Stimulated activated CD8-positive, alpha-beta memory T cell treated with anti-CD3 and anti-CD28 coated beads, Interleukin-4, amount 100 ng/mL, for 1 hour (primary cell): ENCODE measurements at places on chromosomes 1 and 21.

DNA sequence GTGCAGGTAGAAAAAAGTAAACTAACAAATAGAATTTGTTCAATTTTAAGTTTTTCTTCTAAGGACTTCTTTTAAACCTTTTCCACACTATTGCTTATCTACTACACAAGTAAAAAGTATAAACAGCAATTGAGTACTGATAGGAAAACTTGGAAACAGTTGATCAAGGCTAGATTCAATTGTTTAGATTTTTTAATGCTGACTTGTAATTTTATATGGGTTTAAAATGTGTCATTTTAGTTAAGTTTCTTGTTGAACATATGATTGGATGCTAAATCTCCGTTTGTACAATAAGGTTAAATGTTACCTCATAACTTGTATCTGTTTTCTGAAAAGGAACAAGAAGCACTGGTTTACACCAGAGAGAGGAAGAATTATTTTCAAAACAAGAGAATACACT is 5.5 kb downstream of the SASS6 start:
- DNase-seq = no peak

- peak; percentile 73 for DNase-seq
Observed at GRCh38 chr1:151327223-151327902, at the start of gene PI4KB. PI4KB (minus strand) TSS chr1:151327416; CDS start chr1:151316481, 10,935 bp downstream.

DNA sequence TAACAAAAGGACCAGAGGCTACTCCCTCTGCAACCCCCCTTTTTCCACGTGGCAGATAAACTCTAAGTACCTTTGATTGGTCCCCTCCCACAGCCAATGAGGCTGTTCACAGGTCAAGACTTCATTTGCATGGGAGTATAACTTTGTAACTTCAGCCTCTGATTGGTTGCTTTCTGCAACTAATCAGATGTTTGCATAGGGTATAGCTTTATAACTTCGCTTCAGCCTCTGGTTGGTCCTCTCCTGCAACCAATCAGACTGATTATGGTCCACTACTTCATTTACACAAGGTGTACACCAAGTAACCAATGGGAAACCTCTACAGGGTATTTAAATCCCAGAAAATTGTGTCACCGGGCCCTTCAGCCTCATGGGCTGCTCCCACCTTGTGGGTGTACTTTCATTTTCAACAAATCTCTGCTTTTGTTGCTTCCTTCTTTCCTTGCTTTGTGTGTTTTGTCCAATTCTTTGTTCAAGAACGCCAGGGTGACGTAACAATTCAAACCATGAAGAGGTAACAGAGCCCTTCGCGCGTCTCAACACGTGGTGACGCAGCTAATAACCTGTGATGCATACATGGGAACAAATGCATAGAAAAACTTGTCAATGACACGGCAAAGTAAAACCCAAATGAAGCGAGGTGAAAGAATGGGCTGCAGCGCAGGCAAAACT is 47.2 kb downstream of the VPS26C start:
- DNase-seq = no peak

- no peak for DNase-seq
Observed at GRCh38 chr1:46301808-46302640, 1.4 kb downstream of the LRRC41 start.

DNA sequence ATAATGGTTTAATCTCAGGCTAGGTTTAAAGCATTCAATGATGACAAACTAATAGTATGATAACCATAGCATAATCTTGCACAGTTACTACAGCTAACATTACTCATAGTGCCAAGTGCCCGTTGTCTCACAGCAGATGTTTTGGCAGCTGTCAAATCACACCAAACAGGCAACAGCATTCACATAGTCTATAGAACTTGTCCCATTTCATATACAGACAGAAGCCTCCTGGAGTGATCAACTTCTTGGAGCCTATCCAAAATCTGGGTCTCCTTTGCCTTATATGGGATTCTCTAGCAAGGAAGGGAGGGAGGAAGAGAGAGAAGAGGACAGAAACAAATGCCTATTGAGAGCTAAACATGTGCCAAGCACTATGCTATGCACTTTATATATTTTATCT is 250.6 kb upstream of the ZP4 start:
- no peak for DNase-seq

- DNase-seq = no peak
Observed at GRCh38 chr1:207336559-207337467, 15.3 kb downstream of the CD55 start.

DNA sequence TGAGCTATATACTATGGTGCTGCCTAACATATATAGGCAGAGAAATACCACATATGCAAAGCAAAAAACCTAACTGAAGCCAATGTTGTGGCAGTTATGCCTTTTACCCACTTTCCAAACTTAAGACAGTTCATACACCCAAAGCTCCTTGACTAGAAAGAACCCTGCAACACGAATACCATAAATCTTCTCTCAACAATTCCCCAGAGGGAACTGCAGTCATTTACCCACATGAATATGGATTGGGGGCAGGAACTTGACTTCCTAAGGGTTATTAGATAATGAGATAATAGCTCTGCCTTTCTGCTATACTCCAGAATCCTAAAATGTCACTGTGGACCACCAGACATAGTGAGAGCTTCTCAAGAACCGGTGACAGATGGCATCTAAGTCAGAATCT is 2.9 kb upstream of the ASPM start:
- DNase-seq = no peak

GRCh38 chr1:151920149-151920548 is 10.8 kb upstream of the THEM4 start:
- no peak for DNase-seq

DNA sequence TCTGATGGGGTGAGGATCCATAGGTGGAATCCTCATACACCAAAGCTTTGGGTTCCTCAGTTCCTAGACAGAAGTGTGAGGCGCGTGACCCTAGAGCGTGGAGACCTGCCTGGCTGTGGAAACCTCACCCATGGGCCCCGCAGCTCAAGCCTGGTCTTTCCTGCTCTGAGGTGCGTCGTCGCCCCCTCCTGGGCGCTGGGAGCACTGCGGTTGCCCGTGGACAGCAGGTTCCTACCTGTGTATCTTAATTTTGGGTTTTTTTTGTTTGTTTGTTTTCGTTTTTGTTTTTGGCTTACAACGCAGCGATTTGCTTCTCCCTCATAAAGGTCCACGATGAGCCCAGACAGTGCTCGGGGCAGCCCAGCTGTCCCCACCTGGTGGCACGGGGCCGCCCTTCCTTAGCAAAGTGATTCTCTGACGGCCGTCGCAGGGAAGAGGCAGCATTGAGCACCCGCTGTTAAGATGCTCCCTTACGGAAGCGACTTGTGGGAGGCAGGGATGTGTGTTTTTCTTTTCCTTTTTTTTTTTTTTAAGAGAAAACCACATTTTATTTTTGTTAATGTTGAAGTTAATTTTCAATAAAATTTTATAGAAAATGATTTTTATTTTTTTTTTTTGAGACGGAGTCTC is 36.5 kb upstream of the TRAPPC10 start:
- DNase-seq = peak; percentile 63

- DNase-seq = no peak
Observed at GRCh38 chr1:183180634-183181056, 5.4 kb upstream of the LAMC2 start.

DNA sequence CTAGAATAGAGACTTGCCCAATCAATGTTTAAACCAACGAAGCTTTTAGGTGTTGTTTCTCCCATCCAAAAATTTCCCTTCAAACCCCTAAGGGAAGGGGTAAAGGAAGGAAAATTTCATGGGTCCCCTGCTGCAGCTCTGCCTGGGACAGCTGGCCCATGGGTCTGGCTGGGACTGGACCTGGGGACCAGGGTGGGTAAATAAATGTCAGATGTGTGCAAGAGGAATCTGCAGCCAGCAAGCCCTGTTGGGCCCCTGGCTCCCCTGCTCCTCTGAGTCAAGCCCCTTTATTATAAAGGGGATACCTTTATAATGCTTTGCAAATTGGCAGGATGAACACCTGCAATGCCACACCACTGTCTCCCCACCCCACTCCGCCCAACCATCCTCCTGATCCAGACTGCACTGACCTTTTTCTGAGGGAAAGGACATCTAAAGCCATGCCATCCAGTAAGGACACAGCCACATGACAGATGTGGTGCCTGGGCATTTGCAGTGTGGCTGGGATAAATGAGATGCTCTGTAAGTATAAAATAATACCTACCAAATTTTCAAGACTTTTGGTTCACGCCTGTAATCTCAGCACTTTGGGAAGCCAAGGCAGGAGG is 1.9 kb upstream of the TMEM125 start:
- DNase-seq = no peak

DNA sequence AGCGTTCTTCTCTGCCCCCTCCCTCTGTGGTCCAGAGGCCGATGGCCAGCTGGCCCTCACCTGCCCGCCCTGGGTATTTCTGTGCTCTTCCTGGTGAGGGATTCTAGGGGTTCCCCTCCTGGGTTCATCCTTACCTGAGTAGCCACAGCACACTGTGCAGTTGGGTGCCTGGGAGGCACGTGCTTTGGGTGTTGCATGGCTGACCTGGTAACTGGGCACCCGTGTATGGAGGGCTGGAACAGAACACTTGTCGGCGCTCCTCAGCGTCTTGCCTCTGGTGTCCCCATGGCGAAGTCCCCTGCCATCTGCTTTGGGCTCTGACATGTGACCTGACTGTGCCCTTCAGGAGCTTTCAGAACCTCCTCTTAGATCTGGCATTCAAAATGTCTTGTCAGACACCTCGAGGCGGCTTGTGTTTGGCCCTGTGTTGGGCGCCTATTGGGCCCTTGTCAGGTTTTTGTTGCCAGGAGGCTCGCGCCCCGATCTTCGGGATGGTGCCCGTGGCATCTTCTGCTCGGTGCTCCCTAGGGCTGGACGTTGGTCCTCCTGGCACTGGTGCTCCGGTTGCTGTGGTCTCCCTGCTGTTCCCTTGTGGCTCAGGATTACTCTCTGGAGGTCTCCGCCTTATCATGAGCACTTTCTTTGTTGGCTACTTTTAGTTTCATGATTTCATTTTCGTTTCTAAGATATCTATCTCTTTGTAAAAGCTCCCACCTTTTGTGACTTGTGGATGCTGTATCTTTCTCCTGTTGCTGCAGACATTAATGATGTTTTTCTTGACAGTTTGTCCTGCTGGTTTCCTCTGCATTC is 28.5 kb downstream of the SKI start:
- DNase-seq = no peak

GRCh38 chr21:28936036-28936435 is 56.6 kb downstream of the LTN1 start:
- no peak for DNase-seq

GRCh38 chr1:153698020-153698922 is 19.8 kb downstream of the NPR1 start:
- no peak for DNase-seq

- DNase-seq = no peak
Observed at GRCh38 chr1:214425716-214426425, 125.5 kb downstream of the PTPN14 start.

- no peak for DNase-seq
Observed at GRCh38 chr1:108816049-108816893, 40.6 kb downstream of the AKNAD1 start.

DNA sequence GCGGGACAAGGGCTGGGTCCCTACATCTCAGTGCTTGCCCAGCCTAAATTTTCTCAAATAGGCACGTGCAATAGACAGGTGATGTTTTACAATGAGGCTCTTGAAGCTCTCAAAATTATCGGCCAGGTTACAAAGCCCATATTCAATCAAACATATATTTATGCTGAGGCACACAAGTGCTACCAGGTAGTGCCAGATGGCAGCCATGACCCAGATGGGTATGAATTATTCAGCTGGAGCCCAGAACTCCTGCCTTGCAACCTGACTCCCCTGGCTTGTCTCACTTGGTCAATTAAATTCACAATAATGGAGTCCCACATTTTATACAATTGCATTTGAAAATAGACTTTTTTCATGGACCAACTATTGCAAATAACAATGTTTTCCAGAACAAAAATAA is 12.3 kb upstream of the ADAM30 start:
- no peak for DNase-seq

GRCh38 chr1:22139066-22139594 is 3.8 kb downstream of the WNT4 start:
- no peak for DNase-seq

DNA sequence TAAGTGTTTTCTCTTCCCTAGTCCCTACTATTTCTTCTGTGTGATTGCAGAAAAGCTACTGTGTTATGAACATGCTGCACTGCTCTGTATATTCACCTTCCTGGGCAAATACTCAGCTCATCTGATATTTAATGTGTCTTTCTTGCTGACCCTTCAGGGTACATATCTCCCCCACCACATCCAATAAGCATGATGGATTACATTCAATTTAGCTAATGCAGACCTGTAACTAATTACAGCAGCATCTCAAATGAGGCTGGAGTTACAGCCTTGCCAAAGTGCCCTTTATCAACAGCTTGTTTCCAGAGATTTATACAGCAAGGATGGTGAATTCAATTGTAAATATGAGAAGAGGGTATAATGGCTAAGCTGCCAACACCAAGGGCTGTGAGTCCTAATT is 144.0 kb downstream of the KCNH1 start:
- DNase-seq = no peak

GRCh38 chr1:235203428-235203827 is 42.4 kb upstream of the RBM34 start:
- DNase-seq = no peak

DNA sequence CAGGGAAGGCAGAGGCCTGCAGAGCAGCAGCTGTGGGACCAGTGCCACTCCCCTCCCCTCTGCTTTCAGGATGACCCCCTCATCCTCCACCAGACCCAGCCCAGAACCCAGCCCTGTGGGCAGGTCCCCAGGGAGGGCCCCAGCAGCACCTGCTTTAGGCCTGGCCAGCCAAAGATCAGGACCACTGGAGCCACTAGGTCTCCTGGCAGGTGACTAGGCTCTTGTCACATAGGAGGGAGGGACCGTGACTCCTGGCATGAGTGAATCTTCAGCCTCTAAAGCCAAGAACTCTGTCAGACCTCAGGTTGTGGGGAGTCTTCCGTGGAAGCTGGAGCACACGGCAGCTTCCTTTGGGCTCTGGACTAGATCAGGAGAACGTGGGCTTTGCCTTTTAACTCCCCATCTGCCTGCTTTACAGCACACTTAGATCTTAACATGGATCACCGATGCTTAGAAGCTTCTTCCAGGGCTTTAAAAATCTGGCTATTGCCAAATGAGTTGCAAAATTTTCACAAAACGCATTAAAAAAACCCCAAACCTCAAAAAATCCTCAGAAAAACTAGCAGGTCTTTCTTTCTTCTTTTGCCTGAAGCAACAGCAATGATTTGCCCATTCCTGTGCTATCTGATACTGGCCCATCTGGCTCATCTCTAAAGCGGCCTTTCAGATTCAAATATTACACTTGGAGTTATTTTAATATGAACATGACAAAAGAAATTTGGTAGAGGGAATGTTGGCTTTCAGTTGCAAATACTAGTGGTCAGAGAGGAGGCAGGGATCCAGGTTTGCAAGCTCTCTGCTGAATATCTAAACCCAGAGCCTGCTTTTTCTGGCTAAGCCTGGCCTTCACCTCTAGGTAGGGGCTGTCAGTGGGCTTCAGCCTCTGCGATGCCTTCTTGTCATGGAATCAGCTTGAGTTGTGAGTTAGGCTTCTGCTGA is 235.2 kb downstream of the SDCCAG8 start:
- no peak for DNase-seq

DNA sequence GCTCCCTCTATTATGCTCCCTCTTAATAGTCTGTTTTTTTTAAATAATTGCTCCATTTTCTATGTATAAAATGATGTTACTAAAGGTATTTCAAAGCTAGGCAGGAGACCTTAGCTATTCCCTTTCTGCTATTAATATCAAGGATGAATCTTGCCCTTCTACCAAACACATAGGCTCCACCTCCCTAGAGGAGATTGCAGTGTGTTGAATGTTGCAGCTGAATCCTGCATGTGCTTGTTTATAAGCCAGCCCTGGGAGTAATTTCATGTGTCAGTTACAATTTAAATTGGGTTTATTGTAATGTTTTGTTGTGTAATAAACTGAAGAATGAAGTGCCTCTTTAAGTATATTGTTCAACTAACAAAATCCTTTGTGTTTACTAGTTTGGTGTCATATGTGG is 66.0 kb downstream of the TMEM200B start:
- DNase-seq = no peak
